ENCODE measurements at places on chromosomes 6 and 20. TPM values are rescaled to one million over a fixed set of nuclear protein-coding genes. Genes with fewer than 3 reads are reported as not detected.

Gene HNF4A
- total RNA-seq = 1.1 TPM

Gene TCF15
- 0.36 TPM for total RNA-seq

Gene AKAP7
- total RNA-seq = 22.8 TPM

Gene FAM209B
- not detected for total RNA-seq

GRCh38 chr6:1190366-1190765 lies 121.5 kb upstream of the FOXQ1 start:
- no peaks in the 10 kb centered on the region for H3K4me1 ChIP-seq
- no peaks in the 10 kb centered on the region for H3K36me3 ChIP-seq
- H3K27ac ChIP-seq = no peak overlapping the region
- H3K27me3 ChIP-seq = no peaks in the 10 kb centered on the region

GRCh38 chr6:118705544-118706491 lies 54.4 kb upstream of the CEP85L start:
- H3K36me3 ChIP-seq = no peaks in the 10 kb centered on the region
- no peak for DNase-seq
- no peak overlapping the region for H3K4me3 ChIP-seq
- peaks cover 33% of the 10 kb centered on the region for H3K4me1 ChIP-seq

DNA sequence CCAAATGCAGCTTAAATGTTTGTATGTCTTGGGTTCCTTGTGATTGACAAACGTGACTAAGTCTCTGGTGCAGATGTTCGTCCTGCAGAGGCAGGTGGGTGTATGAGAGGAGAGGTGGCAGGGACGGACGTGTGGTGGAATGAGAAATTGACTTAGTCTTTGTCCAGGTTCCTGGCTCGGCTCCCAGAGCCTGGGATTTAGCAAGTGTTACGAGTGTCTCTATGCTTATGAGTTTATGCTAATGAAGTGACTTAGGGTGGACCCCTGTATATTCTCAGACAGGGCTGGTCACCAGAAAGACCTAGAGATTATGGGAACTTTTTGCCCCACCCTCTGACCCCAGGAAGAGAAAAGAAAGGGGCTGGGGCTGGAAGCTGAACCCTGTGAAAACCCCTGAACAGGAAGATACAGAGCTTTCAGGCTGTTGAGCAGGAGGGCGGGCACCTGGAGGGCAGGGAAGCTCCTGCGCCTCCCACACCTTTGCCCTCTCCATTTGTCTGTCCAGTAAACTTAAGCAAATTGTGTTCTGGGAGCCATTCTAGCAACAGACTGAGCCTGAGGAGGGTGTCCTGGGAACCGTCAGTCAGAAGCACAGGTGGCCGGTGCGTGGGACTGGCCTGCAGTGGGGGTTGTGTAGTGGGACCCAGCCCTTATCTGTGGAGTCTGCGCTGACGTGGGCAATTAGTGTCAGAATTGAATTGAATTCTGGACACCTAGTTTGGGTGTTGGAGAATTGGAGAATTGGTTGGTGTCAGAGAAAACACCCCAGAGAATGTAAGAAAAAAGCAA lies 362.1 kb downstream of the CDH4 start:
- no peak overlapping the region for H3K27ac ChIP-seq
- no peaks in the 10 kb centered on the region for H3K27me3 ChIP-seq
- no peak for DNase-seq
- no peaks in the 10 kb centered on the region for H3K4me1 ChIP-seq

DNA sequence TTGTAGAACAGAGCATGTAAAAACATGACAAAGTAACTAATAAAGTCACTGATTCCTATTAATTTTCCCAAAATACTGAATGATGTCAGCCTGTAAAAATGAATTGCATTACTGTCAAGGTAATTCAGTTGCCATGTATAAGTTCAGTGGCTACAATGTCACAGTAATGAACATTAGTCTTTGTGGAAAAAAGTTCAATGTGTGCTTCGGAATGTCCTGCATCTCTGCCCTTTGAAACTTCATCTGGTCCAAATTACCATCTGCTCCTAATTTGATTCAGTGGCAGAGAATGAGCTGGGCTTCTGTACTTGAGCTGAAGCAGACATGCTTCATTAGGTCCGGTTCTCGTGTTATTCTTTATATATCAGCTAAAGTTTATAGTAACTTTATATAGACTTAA lies 567.4 kb downstream of the COL12A1 start:
- H3K36me3 ChIP-seq = no peaks in the 10 kb centered on the region
- H3K27ac ChIP-seq = no peak overlapping the region
- DNase-seq = no peak

- DNase-seq = no peak
- no peaks in the 10 kb centered on the region for H3K27me3 ChIP-seq
- H3K4me1 ChIP-seq = no peaks in the 10 kb centered on the region
These were observed 20.4 kb upstream of the ZNF391 start for GRCh38 chr6:27368202-27368601.

GRCh38 chr6:169115632-169116031 lies 138.0 kb downstream of the THBS2 start:
- no peaks in the 10 kb centered on the region for H3K4me1 ChIP-seq
- H3K27me3 ChIP-seq = no peaks in the 10 kb centered on the region
- H3K4me3 ChIP-seq = no peak overlapping the region
- no peaks in the 10 kb centered on the region for H3K36me3 ChIP-seq
- no peak for DNase-seq

DNA sequence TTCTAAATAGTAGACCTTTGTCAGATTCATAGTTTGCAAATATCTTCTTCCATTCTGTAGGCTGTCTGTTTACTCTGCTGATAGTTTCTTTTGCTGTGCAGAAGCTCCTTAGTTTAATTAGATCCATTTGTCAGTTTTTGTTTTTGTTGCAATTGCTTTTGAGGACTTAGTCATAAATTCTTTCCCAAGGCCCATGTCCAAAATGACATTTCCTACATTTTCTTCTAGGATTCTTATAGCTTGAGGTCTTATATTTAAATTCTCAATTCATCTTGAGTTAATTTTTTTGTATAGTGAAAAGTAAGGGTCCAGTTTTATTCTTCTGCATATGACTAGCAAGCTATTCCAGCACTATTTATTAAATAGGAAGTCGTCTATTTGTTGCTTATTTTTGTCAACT lies 287.0 kb downstream of the PACRG start:
- H3K4me1 ChIP-seq = no peaks in the 10 kb centered on the region
- H3K36me3 ChIP-seq = no peaks in the 10 kb centered on the region
- no peak for DNase-seq
- H3K27me3 ChIP-seq = no peaks in the 10 kb centered on the region
- no peak overlapping the region for H3K4me3 ChIP-seq
- H3K27ac ChIP-seq = no peak overlapping the region

- H3K4me3 ChIP-seq = no peak overlapping the region
- peak; percentile 73 for DNase-seq
- no peaks in the 10 kb centered on the region for H3K4me1 ChIP-seq
- H3K36me3 ChIP-seq = no peaks in the 10 kb centered on the region
- no peak overlapping the region for H3K27ac ChIP-seq
These were observed 45.4 kb downstream of the SSR1 start for GRCh38 chr6:7267466-7268091.

DNA sequence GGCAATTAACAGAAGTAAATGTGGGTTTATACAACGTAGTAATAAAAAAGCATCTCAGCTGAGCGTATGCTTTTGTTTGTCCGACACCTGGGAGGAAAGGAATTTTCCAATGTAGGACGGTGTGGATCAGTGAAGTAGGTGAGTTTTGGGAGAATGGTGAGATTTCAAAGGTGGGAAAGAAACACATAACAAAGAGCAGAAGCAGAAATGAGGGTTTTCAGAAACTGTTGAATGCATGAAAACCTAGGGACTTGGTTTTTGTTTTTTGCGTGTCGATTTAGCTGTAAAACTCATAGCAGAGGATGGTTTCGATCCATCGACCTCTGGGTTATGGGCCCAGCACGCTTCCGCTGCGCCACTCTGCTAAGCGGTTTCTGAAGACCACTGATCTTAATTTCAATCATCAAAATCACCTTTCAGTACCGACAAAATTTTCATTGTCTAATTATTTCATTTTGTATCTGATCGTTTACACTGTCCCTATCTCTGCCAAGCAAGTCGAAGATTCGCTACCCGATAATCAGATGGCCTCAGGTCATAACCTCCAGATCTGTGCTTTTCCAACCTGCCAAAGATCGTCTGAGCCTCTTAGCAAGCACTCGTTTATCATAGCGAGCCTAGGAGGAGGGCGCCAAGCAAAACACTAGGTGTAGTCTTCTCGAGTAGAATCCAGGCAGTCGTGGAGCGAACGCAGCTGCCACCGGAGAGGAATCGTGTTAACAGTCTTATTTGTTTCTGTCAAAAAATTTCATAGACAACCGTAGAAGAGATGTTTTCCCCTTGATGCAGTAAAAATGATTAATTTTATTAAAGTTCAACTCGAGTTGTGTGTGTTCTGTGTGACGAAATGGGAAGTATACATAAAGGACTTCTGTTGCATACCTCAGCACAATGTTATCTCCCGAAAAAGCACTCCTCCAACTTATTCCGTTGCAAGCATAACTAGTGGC lies 20.9 kb upstream of the POM121L2 start:
- no peaks in the 10 kb centered on the region for H3K4me1 ChIP-seq
- H3K4me3 ChIP-seq = no peak overlapping the region
- DNase-seq = no peak

GRCh38 chr20:3679749-3680700 lies 1.8 kb downstream of the ADAM33 start:
- peak overlapping the region; percentile 86 for H3K27ac ChIP-seq
- peak overlapping the region; percentile 75 for H3K4me3 ChIP-seq
- peaks cover 62% of the 10 kb centered on the region for H3K4me1 ChIP-seq
- peak; percentile 94 for DNase-seq
- H3K36me3 ChIP-seq = no peaks in the 10 kb centered on the region
- no peaks in the 10 kb centered on the region for H3K27me3 ChIP-seq

DNA sequence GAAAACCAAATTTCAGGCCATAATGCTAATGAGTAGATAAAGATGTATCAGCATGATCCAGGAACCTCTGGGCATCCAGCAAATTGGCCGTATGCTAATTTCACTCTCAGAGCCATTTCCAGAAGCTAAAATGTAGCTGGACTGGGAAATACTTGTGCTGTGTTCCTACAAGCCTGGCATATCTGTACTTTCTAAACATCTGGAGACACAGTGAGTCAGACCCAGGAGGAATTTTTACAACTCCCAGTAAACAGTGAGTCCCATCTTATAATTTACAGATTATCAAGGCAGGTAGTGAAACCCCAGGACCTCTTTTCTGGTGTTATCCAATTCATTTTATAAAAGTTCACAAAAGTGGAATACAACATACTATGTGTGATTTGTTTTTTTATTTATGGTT lies 683.0 kb upstream of the ADGRB3 start:
- no peak overlapping the region for H3K27ac ChIP-seq
- no peaks in the 10 kb centered on the region for H3K27me3 ChIP-seq
- no peaks in the 10 kb centered on the region for H3K4me1 ChIP-seq
- no peak for DNase-seq
- H3K36me3 ChIP-seq = no peaks in the 10 kb centered on the region

- no peaks in the 10 kb centered on the region for H3K36me3 ChIP-seq
- H3K27me3 ChIP-seq = no peaks in the 10 kb centered on the region
- no peak overlapping the region for H3K4me3 ChIP-seq
- DNase-seq = no peak
These were observed 138.4 kb upstream of the TNFAIP3 start for GRCh38 chr6:137728386-137729349.

DNA sequence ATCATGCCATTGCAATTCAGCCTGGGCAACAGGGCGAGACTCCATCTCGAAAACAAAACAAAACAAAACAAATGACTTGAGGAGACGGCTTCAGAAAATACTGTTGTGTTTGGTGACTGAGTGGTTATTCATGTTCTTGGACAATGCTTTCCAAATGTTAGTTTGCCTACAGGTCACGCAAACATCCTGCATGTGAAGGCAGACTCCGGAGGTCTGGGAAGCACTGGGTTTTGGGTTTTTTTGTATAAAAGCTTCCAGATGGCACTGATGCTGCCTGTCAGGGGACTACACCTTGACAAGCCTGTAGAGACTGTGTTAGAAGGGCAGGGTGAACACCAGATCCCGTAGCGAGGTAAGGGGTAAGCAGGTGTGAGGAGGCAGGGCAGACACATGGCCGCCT lies 81.7 kb downstream of the THBS2 start:
- peaks cover 8% of the 10 kb centered on the region for H3K4me1 ChIP-seq
- H3K4me3 ChIP-seq = no peak overlapping the region
- no peak overlapping the region for H3K27ac ChIP-seq
- no peak for DNase-seq
- H3K27me3 ChIP-seq = no peaks in the 10 kb centered on the region

DNA sequence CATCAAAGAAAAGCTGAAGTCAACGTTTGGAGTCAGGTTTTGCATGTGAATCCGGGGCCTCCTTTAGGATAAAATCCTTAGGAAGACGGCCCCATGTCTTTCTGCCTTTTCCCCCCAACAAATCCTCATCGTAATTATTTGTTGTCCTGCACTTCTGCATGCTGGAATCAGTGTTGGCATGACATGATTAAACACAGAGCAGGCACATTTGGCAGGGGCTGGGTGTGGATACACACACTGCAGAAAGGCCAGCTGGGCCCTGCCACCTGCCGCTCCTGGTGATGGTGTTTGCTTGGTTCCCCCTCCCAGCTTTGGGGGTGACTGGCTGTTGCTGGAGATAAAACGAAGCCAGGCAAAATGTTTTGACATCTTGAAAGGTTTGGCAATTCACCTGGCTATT lies 46.3 kb upstream of the FOXA2 start:
- no peaks in the 10 kb centered on the region for H3K36me3 ChIP-seq
- no peak overlapping the region for H3K4me3 ChIP-seq
- DNase-seq = no peak
- H3K27ac ChIP-seq = no peak overlapping the region

- no peak overlapping the region for H3K27ac ChIP-seq
- no peak overlapping the region for H3K4me3 ChIP-seq
- no peak for DNase-seq
- no peaks in the 10 kb centered on the region for H3K36me3 ChIP-seq
- no peaks in the 10 kb centered on the region for H3K27me3 ChIP-seq
- no peaks in the 10 kb centered on the region for H3K4me1 ChIP-seq
These were observed 13.6 kb upstream of the CALHM6 start for GRCh38 chr6:116447496-116448011.

GRCh38 chr20:52410182-52410647 lies 218.6 kb upstream of the ZFP64 start:
- H3K4me1 ChIP-seq = no peaks in the 10 kb centered on the region
- H3K27ac ChIP-seq = no peak overlapping the region
- no peak overlapping the region for H3K4me3 ChIP-seq
- H3K36me3 ChIP-seq = no peaks in the 10 kb centered on the region
- DNase-seq = no peak

GRCh38 chr6:22613695-22614094 lies 44.3 kb downstream of the HDGFL1 start:
- H3K4me1 ChIP-seq = peaks cover 17% of the 10 kb centered on the region
- peak overlapping the region; percentile 42 for H3K27ac ChIP-seq
- no peaks in the 10 kb centered on the region for H3K27me3 ChIP-seq
- DNase-seq = no peak
- H3K36me3 ChIP-seq = no peaks in the 10 kb centered on the region

DNA sequence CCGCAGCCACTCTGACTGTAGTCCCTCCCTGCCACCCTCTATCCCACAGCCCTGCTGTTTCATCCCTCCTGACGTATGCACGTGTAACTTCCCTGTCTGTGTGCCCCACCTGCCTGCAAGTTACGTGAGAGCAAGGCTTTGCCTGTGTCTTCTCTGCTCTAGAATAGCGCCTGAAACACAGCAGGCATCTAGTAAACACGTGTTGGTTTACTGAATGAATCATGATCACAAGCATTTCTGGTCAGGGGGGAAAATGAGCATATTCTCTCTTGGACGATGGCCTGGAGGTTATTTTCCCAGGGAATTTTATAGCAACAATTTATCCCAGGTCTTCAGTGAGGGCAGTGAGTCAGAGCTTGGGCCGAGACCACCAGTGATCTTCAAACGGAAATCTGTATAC lies 38.3 kb downstream of the PSMG4 start:
- no peak overlapping the region for H3K27ac ChIP-seq
- no peaks in the 10 kb centered on the region for H3K4me1 ChIP-seq
- DNase-seq = no peak
- H3K36me3 ChIP-seq = no peaks in the 10 kb centered on the region

- H3K27ac ChIP-seq = no peak overlapping the region
- DNase-seq = no peak
- H3K36me3 ChIP-seq = no peaks in the 10 kb centered on the region
These were observed 116.5 kb upstream of the LAMP5 start for GRCh38 chr20:9397928-9398327.

All from sigmoid colon (tissue), 7 donors.